ENCODE measurements at places on chromosomes 13 and 19.
A peak's percentile ranks its signal among the peaks of the same experiment; 100 is the strongest.

DNA sequence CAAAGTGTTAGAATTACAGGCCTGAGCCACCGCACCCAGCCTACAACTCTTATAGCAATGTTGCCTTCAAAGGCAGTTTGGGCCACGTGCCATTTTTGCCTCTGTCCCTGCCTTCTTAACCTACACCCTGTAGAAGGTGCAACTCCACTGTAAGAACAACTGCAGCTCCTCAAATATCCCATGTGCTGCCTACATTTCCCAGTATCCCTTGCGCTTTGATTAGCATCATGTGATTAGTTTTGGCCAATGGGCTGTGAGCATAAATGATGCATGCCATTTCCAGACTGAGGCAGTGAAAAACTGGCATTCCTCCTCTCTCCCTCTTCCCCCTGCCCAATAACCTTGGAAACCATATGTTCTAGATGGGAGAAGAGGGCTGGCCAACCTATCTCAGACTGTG is 75.2 kb upstream of the MRI1 start:
- DNase-seq = no peak

DNA sequence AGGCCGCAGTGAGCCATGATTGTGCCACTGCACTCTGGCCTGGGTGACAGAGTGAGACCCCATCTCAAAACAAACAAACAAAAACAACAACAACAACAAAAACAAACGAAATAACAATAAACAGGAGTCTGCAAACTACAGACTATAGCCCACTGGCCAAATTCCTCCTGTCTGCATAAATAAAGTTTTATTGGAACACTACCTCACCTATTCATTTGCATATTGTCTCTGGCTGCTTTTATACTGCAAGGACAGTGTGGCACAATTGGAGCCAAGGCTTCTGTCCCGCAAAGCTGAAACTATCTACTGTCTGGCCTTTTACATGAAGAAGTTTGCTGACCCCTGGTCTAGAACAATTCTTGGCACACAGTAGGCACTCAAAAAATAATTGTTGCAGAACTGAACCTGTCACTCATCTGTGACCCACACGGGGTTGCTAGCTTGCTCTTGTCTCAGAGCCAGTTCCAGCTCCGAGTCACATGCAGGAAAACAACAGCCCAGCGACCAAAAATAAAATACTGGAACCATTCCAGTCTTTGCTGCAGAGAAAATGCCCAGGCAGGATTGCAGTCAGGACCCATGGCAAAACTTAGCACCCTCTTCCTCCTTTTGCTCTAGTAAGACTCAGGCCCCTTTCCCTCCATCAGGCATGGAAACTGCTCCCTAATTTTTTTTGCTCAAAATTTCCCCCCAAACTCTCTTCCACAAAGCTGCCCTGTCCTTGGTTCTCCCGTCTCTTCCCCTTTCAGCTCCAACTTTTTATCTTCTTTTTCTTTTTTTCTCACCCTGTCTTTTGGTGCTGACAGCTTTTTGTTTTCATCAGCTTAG is 4.8 kb upstream of the MYH14 start:
- no peak for DNase-seq

GRCh38 chr13:29418026-29418425 is 177.5 kb downstream of the SLC7A1 start:
- no peak for DNase-seq

GRCh38 chr13:103883164-103883563 is 816.9 kb upstream of the SLC10A2 start:
- peak; percentile 65 for DNase-seq

DNA sequence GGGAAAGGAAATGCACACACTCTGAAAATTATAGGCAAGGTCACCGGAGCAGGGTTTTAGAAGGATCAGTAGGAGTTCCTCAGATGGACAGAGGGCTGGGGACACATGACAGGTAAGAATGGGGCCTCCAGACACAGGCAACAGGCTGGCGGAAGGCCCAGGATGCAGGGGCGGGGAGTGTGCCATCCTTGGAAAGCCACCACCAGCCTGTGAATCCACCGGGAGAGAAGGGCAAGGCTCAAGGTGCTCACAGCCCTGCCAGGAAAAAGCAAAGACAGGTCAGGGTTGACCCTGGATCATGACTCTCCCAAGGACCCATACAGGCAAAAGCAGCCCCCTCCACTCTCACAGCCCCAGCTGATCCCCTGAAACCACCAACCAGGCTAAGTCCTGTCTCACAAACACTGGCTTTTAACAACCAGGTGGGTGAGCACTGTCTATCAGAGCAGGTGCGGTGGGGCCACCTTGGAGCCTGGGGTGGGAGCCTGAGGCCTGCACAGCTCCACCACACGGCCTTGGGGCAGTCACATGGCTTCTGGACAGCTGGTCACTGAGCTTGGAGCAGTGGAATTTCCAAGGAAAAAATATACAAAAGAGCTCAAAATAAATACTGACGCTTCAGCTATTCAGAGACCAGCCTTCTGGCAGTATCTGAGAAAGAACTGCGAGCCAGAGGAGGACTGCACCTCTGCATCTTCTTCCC is 35.2 kb upstream of the ISYNA1 start:
- DNase-seq = no peak

DNA sequence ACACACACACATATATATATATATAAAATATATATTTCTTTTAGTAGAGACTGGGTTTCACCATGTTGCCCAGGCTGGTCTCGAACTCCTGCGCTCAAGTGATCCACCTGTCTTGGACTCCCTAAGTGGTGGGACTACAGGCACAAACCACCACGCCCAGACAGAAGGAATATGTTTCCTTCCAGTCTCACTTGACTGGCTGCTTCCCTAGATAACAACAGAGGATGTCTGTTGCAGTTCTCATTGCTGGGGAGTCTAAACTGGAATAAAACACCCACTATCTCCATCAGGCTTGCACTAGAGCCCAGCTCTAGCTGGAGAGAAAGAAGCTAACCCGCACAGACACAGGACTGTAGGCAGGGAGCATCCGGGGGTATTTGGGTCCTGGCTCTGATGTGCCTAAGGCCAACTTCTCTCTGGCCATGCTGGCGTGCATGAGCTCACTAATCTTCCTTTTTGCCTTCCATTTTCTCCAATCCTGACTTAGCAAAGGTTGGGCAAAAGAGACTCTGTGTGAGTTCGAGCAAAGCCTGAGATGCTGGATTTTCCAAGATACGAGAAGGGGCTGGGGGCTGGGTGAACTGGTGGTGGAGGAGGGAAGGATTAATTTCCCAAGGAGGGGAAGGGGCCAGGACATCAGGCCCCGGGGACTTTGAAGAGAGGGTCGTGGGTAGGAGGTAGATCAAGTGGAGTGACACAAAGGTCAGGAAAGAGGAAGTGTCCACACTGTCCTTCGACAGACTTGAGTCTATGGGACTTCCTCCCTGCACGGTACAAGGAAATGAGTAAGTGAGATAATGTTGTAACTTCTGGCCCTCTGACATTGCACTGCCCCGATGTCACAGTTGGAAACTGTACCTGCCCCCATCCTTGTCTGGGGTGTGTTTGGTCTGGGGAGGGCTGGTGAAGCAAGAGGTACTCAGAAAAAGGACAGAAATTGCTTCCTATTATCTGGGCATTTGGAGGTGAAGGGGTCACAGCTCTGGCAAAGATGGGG is 22.5 kb upstream of the ALOX5AP start:
- no peak for DNase-seq

DNA sequence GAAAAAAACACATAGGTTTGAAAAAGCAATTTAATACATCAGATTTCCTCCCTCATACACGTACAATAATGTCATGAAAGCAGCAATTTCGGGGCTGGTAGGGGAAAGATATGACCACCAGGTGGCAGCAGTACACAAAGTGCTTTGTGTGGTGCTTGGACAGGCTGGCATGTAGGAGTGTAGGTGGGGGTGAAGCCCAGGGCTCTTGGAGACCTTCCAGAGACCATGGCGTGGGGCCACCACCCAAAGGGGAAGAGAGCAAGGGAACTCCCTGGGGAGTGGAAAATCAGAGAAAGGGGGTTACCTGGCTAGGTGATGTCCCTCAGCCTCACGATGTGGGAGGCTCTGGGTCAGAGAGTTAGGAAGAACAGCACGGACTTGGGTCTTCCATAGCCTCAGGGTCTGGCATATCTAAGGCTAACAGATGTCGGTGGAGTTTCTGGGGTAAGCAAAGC is 11.8 kb upstream of the CCNA1 start:
- no peak for DNase-seq

GRCh38 chr19:40589591-40590429 is 11.4 kb upstream of the LTBP4 start:
- DNase-seq = no peak

DNA sequence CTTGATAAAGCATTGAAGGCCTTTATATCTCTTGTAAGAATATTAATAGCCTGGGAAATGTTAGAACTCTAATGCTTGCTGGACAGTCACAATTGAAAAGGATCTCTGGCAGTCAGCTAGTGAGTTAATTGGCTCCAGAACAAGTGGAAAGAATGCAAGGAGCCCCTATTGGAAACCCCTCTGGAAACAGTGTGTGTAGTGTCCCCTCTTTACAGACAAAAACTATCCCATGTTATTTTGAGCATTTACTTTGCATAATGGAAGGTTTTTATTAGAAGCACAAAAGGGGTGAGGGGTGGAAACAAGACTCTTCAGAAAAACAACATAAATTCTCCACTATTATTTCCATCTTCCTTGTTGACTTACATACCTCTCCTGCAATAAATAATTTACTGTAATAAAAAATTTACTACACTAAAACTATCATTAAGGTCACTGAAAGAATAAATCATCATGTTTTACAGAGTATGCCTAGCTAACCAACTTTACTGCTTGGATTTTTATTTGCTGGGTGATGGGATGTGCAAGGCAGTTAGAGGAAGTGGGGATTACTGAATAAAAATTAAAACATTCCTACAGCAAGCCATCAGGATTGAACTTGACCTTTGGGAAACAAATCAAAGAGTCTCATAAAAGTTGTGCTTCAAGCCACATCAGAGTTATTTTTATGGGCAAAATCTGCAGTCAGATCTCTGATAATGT is 610.4 kb downstream of the TBC1D4 start:
- DNase-seq = no peak

DNA sequence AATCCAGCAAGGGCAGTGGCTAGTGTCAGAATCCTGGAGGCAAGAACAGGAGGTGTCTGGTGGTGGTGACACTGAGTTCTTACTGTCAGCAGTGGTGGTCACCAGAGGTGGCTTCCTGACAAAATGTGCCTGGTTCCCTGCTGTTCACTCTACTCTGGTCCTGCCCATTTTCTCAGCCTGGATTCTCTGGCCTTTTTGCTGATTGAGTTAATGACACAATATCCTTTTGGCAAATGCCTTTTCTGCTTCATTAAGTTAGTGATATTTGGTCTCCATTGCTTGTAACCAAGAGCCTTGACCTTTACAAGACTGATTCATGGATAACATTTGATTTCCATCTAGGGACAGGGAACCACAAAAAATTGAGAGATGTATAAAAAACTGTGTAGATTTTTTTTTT is 51.1 kb downstream of the RFC3 start:
- DNase-seq = no peak

DNA sequence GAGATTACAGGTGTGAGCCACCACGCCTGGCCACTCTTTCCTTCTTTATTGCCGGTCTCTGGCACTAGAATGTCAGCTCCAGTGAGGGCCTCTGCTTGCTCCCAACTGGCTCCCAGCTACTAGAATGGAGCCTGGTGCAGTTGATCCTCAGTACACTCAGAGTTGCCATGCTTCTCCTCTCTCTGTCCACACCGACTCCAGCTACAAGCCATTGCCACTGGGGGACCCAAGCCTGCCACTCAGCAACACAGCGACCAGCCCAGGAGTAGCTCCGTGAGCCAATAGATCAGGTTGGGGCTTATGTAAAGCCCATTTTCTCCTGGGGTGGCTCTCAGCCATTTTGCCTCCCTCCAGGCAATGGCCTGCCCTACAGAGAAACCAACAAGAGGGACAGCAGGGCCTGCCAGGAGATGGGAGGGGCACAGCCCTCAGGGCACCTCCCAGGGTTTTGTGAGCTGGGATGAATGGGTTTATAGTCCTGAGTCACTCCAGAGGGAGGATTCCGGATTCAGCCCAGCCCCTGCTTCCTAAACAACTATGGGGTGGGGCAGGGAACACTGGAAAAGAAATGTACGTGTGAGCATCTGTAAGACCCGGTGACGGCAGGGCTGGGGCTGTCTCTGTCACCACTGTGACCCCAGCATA is 36.5 kb downstream of the OPA3 start:
- DNase-seq = peak; percentile 61

GRCh38 chr19:3532154-3532786 is 6.7 kb upstream of the TEKTIP1 start:
- DNase-seq = no peak

DNA sequence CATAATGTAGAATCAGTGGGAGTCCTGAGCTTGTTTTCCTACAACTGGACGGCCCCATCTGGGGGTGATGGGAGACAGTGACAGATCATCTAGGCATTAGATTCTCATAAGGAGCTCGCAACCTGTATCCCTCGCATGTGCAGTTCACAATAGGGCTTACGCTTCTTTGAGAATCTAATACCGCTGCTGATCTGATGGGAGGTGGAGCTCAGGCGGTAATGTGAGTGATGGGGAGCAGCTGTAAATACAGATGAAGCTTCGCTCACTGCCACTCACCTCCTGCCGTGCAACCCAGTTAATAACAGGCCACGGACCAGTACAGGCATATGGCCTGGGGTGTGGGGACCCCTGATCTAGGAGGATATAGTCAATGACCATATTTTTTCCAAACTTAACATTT is 38.8 kb downstream of the RCBTB1 start:
- DNase-seq = no peak
